ENCODE measurements at places on chromosomes 1 and 21.

DNA sequence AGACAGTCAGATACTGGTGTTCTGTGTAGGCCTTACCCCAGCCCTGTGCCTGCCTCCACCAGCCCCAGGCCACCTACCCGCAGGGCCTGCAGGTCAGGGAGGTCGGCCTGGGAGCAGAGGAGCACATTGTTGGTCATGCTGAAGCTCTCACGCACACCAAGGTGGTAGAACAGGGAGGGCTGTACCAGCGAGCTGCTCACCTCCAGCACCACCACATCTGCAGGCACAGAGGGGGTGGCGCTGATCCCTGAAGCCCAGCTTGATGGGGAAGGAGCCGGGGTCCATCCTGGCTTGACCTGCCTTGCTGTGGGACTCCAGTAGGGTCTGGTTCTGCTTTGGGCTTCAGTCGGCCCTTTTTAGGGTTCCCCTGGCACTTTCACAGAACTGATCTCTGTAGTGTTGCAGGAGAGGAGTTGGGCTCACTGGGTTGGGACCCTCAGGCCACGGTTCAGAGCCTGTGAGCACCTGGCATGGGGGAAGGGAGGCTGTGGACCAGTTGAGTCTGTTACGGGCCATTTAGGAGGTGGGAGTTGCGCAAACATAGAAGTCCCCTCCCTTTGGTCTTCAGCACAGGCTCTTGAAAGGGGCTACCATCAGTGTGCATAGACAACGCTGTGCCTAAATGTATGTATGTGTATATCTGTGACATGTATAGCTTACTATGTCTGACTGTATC is 1.9 kb downstream of the MAP3K6 start:
- no peak for DNase-seq

- DNase-seq = no peak
Measured at GRCh38 chr1:167052389-167052788, 37.8 kb downstream of the GPA33 start.

DNA sequence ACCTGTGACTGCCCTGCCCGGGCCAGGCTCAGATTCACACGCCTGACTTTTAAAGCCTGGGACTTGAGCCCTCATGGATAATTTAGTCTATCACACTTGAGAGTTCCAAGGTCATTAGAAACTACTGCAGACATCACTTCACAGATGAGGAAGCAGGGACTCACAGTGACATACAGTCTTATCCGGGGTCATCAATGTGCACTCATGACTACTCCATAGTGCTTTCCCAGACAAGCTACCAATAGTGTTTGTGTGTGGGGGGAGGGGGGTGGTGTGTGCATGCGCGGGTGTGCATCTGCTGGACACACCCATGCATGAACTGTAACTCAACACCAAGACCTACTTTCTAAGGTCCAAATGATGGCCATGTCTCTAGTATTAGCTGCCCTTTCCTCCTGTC is 16.1 kb upstream of the SLC5A9 start:
- DNase-seq = no peak

DNA sequence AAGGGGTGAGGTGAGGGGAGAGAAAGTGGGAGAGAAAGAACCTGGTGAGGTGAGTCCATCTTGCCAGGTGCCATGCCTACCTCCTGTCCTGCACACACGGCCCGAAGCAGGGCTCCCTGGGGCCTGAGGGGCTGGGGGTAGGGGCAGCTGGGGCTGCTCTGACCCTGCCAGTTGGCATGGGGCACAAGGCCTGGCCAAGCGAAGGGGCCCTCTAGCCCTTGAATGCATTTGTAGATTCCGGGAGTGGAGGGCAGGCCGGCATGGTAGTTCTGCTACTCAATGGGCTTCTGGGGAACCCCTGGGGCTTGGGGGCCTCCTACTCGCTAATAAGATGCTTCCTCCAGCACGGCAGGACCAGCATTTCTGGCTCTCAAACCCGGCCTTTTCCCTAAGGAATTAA is 3.6 kb upstream of the PRDM16 start:
- no peak for DNase-seq

DNA sequence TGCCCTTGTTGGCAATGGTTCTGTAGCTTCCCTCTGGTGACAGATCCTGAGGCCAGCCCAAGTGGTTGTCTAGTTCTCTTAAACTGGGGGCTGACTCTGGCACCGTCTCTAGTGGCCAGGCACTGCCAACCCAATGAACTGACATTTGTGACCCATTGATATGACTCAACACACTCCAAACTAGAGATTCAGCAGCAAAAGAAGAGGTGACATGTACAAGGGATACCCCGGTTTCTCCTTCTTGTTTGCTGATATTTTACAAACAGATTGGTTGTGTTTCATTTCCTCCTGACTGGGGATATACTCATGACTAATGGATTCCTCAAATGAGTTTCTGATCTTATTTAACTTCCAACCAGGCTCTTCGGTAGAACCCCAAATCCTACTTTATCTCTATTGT is 65.9 kb upstream of the DNAJC6 start:
- DNase-seq = no peak

DNA sequence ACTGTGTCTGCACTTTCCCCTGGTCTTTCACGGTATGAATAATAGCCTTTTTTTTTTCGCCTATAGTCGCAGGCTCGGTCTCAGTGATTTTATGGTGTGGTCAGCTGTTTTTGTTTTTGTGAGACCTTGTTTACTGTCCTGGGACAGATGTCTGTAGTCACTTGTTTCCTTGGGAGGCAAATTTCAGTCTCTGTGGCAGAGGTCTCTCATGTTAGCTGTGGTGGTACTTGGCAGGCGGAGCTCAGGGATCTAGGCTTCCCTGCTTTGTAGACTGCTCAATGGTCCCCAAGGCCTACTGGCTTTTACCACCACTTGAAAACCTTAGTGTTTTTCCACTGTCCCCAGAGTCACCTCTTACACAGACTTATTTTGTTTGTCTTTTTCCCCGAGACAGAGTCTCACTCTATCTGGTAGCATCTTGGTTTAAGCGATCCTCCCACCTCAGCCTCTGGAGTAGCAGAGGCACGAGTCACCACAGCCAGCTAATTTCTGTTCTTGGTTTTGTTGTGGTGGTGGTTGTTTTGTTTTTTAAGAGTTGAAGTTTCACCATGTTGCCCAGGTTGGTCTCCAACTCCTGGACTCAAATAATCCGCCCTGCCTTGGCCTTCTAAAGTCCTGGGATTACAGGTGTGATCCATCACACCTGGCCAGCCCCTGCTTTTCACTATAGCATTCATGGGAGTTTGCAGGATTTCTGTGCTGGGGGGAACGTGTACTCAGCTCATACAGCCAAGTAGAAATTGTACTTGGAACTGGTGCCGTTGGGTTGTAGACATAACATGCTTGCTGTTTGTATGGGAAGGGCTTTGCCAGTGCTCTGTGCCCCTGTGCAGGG is 10.3 kb downstream of the RNU1-2 start:
- DNase-seq = no peak
